B cell (primary cell): ENCODE measurements at places on chromosomes 12 and 14. TPM values are rescaled to one million over a fixed set of nuclear protein-coding genes. Genes with fewer than 3 reads are reported as not detected.

Gene ALG10
- 15.8 and 17.0 TPM in 2 replicates for total RNA-seq

Gene BDKRB1
- not detected in 2 replicates for total RNA-seq

Gene KRT73
- not detected in 2 replicates for total RNA-seq

Gene TSPAN19
- not detected in 2 replicates for total RNA-seq

Gene CCDC77
- 12.9 and 18.5 TPM in 2 replicates for total RNA-seq

Gene PIWIL1
- not detected in 2 replicates for total RNA-seq

Gene KCNC2
- total RNA-seq, result not detected in 2 replicates

Gene GLS2
- 5.3 and 7.2 TPM in 2 replicates for total RNA-seq

Gene HOXC10
- total RNA-seq, result not detected in 2 replicates

Gene SDSL
- total RNA-seq, result 0.64 and 1.1 TPM in 2 replicates

Gene PTCSC3
- total RNA-seq, result not detected in 2 replicates

Gene IL23A
- 18.5 and 20.5 TPM in 2 replicates for total RNA-seq

Gene CNPY2
- 89.0 and 91.2 TPM in 2 replicates for total RNA-seq

Gene NGB
- not detected in 2 replicates for total RNA-seq

GRCh38 chr12:7832059-7832696, 40.5 kb downstream of the SLC2A14 start:
- peak; percentile 36 for DNase-seq

DNA sequence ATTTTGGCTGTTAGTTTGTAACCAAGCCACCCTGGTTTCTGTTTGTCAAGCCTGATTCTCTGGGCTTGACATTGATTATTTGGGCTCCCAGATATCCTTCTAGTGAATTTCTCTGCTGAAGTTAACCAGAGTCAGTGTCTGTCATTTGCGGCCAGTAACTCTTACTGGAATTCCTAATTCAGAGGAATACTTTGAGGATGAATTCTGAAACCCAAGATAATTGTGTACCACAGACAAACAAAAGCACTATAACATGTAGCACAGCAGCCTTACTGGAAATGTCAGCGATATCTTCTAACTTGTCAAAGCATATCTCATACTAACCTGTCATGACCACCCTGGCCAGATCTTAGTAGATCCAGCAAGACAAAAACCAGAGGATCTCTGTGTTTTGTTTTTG, 84.4 kb upstream of the HIF1A start:
- no peak for DNase-seq

DNA sequence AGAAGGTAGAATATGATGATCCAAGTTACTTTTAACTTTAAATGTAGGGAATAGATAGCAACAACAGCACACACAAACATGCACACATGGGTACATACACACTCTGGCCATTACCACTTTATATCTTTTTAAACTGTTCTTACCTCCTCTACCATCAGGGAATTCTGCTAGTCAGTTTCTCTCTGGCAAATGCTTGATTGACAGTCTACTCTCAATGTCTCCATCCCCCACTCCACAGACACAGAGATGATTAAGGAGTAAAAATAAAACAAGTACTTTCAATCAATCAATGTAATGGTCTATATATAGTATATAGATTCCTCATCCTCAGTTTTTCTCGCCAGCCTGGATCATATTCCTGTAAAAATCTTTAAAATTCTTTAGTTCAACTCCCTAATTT, 16.1 kb upstream of the STRN3 start:
- no peak for DNase-seq

GRCh38 chr12:5227708-5228373, 184.2 kb downstream of the KCNA5 start:
- DNase-seq, result no peak

GRCh38 chr12:19778172-19778571, 338.9 kb downstream of the AEBP2 start:
- no peak for DNase-seq

GRCh38 chr12:5022465-5023061, 21.1 kb upstream of the KCNA5 start:
- DNase-seq, result peak; percentile 78

- DNase-seq, result no peak
These were observed 994 bp downstream of the SRP54 start for GRCh38 chr14:34983786-34984185.

- DNase-seq, result no peak
These were observed 41.9 kb upstream of the BDKRB2 start for GRCh38 chr14:96162741-96163140.

DNA sequence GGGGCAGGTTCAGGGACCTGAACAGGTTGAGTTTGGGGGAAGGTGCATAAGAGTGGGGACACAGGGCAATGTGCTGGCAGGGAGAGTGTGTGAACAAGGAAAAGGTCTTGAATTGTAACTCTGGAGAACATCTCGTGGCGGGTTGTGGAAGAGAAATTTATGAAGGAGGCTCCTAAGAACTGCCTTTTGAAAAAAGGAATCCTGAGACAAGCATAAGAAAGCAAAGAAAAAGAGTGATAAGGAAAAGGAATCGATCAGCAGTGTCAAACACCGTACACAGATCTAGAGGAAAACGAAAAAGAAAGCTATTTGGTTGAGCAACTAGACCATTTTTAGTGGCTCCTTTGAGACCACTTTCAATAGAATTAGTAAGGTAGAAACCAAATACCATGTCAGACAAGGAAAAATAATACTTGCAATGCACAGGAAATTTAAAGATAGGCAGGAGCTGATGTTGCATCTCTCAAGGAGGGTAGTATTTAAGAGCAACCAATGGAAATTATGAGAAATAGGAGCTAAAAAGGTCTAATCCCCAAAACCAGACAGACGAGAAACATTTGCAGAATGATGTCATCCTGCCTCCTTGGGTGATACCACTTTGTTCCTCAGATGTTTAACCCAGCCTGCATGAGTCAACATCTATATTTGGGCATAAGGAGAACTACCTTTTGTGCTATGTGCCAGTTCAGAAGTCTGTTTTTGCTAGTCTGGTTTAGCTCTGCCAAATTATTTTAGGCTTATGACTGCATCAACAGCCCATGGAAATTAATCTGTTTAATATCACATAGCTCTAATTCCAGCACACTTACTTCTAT, 64.5 kb upstream of the STK38L start:
- DNase-seq, result peak; percentile 50

GRCh38 chr14:24315807-24316596, 4.7 kb downstream of the LTB4R start:
- DNase-seq, result no peak

DNA sequence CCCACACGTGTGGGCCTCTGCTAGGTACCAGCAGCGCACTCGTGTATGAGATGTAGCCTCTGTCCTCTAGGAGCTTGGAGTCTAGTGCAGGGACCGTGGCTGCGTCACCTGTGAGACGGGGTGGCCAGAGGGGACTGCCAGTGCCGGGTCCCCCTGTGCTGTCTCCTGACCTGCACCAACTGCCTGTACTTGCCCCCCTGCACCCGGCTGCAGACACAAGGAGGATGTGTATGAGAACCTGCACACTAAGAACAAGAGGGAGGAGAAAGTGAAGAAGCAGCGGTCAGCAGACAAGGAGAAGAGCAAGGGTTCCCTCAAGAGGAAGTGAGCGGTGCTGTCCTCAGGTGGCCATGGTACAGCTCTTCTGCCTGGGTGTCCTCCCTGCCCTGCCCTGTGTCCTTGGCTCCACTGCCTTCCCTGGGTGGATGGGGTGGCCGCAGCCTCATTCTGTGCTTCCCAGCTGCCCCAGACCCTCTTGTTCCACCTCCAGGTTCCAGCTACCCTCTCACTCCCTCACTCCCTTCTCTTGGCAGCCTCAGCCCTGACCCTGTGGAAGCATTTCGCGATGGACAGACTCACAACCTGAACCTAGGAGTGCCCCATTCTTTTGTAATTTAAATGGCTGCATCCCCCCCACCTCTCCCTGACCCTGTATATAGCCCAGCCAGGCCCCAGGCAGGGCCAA, 9.6 kb downstream of the PTPN6 start:
- peak; percentile 67 for DNase-seq

GRCh38 chr12:102334765-102335164, 137.1 kb upstream of the PMCH start:
- DNase-seq, result no peak

DNA sequence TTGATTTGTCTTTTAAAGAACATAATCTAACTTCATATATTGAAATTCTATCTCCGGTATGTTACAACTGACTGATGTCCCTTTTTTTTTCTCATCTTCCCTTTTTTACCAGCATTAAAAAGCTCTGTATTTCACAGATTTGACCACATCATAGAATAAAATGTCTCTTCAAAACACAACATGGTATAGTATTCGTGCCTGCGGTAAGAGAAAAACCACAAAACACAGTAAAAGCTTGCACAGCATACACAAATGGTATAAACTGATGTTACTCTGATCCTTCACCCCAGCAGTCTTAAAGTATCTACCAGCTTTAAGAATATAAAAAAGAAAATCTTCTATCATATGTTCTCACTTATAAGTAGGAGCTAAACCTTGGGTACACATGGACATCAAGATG, 83.4 kb downstream of the HECTD1 start:
- DNase-seq, result no peak

DNA sequence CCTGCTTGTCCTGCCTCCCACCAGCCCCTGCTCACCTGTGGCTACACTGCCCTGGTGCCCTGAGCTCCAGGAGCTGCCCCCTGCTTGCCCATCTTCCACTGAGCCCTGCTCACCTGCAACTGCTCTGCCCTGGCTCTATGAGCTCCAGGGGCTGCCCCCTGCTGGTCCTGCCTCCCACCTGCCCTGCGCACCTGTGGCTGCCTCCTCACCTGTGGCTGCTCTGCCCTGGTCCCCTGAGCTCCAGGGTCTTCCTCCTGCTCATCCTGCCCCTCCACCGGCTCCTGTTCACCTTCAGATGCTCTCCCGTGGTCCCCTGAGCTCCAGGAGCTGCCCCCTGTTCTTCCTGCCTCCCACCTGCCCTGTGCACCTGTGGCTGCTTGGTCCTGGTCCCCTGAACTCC, 247.6 kb downstream of the TMEM121 start:
- peak; percentile 42 for DNase-seq

- DNase-seq, result no peak
These were observed 166.4 kb downstream of the DUSP6 start for GRCh38 chr12:89185889-89186288.

- DNase-seq, result no peak
These were observed 56.3 kb downstream of the NIN start for GRCh38 chr14:50774542-50775267.

- no peak for DNase-seq
These were observed 192.2 kb upstream of the ARHGAP5 start for GRCh38 chr14:31884776-31885379.

DNA sequence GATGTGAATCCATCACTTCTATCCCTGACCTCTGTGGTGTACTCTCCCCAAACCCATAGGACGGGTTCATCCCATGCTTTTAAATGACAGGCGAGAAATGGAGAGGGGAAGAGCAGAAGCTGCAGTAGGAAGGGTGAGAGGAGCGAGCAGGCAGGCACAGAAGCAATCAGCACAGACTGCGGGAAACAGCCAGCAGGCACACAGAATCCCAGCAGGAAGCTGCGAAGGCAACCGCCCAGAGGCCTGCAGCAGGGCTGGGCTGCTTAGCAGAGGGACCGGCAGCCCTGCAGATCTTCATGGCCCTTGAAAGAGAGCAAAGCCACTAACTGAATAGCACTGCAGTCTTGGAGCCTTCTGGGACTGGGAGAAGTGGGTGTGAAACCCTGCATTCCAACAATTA, 287.0 kb upstream of the FKBP4 start:
- DNase-seq, result no peak

GRCh38 chr12:122687086-122687485, 16.1 kb downstream of the HCAR2 start:
- no peak for DNase-seq

GRCh38 chr14:77309131-77309530, 11.6 kb downstream of the POMT2 start:
- peak; percentile 43 for DNase-seq

DNA sequence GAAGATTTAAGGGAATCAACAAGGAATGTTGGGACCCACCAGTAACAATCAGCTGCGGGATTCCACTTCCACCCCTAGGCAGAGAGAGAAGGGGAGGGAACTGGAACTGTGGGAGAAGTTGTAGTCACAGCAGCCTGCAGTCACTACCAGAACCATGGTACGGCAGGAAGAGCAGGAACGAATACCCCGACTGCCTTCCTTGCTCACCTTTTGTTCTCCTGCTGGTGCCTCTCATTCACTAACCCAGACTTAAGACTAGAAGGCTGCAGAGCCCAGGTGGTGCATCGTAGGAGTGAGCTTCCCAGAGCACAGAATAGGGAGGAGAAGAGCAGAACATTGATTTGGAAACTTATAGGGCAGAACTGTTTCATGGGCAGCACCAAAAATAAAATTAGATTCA, 154.2 kb downstream of the DYRK2 start:
- DNase-seq, result no peak

- DNase-seq, result no peak
These were observed 150.8 kb upstream of the FSCB start for GRCh38 chr14:44657696-44658388.

DNA sequence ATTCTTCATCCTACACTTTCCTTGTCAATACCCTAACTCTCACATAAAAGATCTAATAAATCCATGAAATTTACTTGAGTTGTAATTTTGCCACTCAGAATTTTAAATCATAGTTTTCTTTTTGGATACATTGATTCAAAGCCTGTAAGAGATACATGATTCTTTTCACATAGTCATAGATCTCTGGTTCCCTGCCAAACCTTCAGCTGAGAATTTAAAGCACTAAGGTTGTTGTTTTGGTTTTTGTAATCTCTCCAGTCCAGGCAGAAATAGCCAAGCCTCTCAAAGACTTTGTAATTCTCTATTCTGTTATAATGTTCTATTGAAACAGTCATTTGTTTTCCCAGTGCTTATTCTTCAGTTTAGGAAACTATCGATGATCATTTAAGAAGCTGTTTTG, 273.9 kb downstream of the TRHDE start:
- DNase-seq, result no peak

- no peak for DNase-seq
These were observed 319.1 kb upstream of the RGS6 start for GRCh38 chr14:71613168-71613567.

- no peak for DNase-seq
These were observed 21.3 kb upstream of the SRRM4 start for GRCh38 chr12:118959985-118960560.
